MM.1S (cell line): ENCODE measurements at places on chromosomes 4 and X.

DNA sequence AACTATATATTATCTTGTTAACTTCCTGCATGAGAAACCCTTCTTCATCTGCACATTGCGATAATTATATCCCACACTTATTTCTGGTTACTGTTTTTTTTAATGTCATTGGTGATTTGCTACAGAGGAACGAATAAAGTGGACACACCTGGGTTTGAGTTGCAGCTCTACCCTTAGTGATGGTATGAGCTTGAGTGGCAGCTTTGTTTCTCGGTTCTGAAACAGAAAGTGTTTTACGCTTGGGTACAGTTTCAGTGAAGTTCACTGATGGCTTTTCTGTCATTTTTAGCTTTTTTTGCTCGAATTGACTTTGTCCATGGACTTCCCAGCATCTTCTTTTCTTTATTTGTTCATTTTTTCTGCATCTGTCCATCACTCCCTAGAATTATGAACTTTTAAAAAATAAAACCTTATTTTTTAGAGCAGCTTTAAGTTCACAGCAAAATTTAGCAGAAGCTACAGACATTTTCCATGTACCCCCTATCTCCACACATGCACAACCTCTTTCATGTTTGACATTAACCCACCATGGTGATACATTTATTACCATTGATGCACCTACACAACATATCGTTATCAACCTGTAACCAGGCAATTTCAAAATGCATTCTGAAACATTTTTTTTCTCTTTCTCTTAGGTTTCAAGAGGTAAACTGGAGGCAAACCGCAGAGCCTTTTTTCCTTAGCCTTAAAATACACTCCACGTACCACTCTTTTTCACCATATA is 1041.6 kb upstream of the PRKX start:
- peak; percentile 77 for DNase-seq

GRCh38 chrX:19793471-19793870 is 93.9 kb downstream of the SH3KBP1 start:
- no peak for DNase-seq

DNA sequence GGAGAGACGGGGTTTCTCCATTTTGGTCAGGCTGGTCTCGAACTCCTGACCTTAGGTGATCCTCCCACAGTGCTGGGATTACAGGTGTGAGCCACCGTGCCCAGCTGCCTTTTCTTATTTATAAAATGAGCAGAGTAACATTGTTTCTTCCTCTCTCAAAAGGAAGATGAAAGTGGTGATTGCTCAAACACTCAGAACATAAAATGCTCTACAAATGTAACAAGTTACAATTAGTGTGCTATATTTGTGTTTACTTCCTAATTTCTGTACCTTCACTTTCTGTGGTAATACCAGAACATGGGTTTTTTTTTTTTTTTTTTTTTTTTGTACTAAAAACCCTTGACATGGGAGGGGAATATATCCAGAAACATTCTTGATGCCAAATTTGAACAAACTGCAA is 197.9 kb downstream of the MGST2 start:
- DNase-seq, result no peak

DNA sequence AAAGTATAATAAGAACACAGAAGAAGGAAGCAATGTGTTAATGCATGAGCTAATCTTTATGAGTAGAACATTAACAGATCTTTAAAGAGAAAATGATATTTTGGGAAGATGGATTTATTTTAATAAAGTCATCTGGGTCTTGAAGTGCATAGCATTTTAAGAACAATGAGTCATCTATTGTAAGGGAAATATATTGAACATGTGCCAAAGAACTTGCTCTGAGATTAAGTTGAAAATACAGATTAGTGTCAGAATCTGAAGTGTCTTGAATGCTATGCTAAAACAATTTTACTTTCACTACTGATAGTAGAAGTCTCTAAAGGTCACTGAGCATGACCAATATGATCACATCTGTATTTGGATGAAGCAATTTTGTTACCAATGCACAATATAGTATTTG is 776.7 kb upstream of the GRID2 start:
- DNase-seq, result no peak

GRCh38 chr4:139903845-139904244 is 238.2 kb downstream of the MGST2 start:
- DNase-seq, result no peak

DNA sequence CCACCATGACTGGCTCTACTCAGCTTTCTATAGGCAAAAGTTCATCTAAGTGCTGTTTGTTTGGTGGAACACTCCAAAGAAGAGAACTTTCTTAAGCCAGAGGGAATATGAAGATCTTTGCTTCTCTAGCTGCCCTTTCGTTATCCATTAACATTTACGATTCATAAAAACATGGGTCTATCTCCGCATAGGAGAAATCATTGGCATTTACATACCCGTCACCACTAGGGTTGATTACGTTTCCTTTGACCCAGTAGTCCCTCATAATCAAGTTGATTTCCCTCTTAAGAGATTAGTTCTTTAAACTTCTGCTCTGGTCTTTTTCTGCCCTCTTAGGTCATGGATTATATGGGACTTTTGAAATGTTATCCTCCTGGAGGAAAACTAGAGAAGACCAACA is 57.5 kb downstream of the PTCHD1 start:
- no peak for DNase-seq

GRCh38 chrX:121456315-121456714 is 408.9 kb downstream of the GLUD2 start:
- peak; percentile 50 for DNase-seq

DNA sequence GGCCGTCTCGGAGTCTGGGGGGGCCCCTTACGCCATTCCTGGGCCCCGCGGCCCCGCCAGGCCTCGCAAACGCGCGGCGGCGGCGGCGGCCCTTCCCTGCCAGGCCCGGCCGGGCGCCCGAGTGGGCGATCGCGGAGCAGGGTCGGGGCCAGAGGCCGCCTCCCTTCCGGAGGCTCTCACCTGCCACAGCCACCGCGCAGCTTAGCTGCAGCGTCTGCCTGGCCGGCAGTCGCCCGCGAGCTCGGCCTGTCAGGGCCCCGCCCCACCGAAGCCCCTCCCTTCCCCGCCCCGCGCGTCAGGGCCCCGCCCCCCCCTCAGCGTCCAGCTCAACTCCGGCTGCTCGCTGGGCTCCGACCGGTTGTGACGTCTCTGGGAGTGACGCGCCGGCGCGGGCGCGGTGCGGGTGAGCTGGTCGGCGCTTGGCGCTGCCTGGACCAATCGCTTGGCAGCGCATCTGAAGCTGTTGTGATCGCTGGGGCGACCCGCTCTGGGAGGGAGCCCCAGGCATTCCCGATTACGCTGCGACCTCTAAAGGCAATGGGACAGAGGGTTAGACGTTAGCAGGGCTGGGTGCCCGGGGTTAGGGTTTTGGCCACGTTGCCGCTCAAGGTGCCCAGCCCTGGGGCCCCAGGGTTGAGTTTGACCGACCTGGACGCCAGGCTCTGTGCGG is at the start of gene SLC10A3:
TSS of gene SLC10A3 (minus strand) at position 216 of the 670 bp plus-strand sequence. CDS start 1,689 bp downstream, outside the sequence.
- peak; percentile 93 for DNase-seq

DNA sequence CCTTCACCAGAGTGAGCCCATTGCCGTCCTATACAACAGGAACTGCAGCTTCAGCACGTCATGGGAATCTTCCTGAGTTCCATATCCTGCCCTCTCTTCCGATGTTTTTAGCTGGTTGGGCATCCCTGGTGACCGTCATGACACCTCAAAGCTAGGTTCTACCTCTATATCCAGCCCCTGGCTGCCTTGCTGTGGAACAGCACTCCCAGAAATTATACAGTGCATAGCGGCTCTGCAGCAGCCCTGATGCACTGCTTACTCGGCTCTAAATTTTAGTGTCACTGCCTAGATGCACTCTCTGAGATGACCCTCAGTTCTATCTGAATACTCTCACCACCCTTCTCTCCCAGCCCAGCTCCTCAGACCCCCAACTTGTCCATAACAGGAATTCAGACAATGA is 44.3 kb downstream of the ARHGEF38 start:
- no peak for DNase-seq

DNA sequence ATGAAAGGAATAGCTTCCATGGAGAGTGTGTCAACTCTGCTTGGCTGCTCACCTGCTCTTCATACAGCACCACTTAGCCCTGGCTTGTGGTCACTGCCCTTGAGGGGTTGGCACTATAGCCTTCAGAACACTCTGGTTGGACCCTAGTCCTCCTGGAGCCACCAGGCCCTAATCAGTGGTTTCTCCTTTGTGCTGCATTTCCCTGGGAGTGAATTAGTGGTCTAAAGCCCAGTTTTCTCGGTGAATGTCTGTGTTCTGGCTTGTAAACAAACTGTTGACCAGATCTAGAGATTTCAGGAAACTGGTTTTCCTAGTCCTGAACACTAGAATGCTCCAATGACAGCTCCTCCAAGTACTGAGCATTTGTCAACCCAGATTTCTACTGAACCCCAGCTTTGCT is 28.6 kb upstream of the TMEM154 start:
- no peak for DNase-seq

DNA sequence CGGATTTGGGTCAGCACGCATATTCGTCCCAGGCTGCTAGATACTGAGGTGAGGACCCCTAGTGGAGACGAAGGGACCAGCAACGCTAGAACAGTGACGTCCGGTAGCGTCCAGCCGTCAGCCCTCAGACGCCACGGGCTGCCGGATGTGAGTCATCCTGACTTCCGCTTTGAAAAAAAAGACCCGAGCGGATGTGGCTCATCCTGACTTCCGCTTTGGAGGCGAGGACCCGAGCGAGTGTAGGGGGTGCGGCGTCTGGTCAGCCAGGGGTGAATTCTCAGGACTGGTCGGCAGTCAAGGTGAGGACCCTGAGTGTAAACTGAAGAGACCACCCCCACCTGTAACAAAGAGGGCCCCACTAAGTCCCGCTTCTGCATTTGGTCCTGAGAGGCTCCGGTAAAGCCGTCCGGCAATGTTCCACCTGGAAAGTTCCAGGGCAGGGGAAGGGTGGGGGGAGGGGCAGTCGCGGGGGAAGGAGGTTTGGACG is at the start of gene MAGEB2:
TSS of gene MAGEB2 (plus strand) at position 207 of the 487 bp plus-strand sequence. CDS start 3,018 bp downstream, outside the sequence.
- no peak for DNase-seq

DNA sequence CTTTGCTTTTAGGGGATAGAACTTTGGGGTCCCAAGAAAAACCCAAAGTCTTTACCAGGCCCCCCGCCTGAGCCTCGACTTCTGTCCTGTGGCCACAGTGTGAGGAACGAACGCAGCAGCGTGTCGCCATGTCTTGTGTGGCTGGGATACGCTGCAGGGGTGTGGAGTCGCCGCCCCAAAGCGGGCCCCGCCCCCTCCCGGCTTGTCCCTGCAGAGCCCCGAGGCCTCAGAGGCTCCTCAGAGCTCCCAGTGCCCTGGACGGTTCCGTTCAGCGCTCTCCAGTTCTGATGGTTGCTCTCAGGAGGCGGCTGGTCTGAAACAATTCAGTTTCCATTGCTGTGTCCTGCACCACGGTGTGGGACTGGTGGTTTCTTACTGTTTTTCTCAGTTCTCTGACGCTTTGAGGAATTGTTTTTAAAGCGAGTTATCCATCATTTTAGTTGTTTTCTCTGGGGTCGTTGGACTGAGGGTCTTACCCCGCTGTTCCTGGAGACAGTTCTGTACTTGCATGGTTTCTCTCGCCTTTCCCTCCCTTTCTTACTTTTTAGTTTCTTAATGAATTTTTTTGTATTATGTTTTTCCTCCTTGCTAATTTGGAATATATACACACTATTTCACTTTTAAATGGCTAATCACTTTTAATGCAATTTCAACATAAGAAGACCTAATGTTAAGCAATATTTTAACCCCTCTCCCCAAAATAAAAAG is 1.6 kb upstream of the IDUA start:
- DNase-seq, result no peak

GRCh38 chrX:109773374-109773773 is 40.3 kb upstream of the ACSL4 start:
- DNase-seq, result no peak

DNA sequence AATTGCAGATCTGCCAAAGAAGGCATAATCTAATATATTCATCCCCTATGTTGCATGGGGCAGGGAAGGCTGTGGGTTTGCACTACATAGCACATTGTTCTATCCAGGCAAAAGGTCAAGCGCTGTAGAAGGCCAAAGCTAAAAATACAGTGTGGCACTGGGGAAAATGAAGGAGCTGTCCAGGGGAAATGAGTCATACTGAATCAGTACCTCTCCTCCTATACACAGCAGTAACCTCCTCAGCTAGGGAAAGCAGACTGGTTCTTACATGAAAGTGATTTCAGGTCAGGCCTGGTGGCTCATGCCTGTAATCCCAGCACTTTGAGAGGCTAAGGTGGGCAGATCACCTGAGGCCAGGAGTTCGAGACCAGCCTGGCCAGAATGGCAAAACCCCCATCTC is 31.0 kb upstream of the SLC25A4 start:
- DNase-seq, result peak; percentile 15
